ENCODE measurements at places on chromosomes 16 and 17. TPM values are rescaled to one million over a fixed set of nuclear protein-coding genes. Genes with fewer than 3 reads are reported as not detected.

GRCh38 chr17:37726891-37727675 is 17.8 kb downstream of the HNF1B start:
- DNase-seq, result no peak

Gene CRYM
- total RNA-seq, result 4.5 TPM

GRCh38 chr17:7856011-7856810 is 1.1 kb downstream of the NAA38 start:
- peak; percentile 23 for DNase-seq

GRCh38 chr17:43092901-43093300 is 32.3 kb downstream of the BRCA1 start:
- no peak for DNase-seq

GRCh38 chr17:66633317-66633965 is 201.5 kb upstream of the CACNG5 start:
- DNase-seq, result no peak
